ENCODE measurements at places on chromosomes 5 and 9. TPM values are rescaled to one million over a fixed set of nuclear protein-coding genes. Genes with fewer than 3 reads are reported as not detected.

GRCh38 chr5:143968071-143968878 is 156.3 kb downstream of the HMHB1 start:
- no peak for DNase-seq

DNA sequence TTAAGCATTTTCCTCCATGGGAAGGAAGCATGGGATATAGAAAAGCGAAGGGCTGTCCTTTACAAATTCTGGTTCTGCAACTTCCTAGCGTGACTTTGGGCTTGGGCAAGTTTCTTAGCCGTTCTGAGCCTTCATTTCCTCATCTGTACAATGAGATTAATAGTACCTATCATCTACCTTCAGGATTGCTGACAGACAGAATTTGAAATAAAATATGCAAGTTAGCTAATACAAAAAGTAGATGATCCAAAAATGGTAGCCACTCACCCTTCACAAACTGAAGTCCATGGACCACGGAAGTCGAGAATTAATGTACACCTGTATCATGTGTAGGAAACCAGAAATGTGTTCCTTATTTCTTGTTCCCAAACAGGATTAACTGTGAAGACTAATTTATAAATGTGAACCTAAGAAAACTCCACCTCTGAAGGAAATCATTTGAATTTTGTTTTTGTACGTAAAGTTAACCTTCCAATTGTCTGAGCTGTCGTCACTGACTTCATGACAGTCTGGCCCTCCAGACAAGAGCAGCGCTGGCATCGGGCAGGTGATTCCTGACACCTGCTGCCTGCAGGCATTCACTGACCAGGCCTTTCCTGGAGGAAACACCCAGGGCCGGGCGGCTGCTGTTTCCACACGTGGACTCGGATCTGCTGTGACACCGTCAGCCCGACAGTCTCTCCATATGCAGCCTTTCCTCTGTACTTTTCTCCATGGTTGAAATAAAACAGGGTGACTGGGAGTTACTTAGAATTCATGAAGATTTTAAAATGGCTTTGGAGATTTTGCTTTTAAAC is 63.4 kb downstream of the PSMB7 start:
- no peak for DNase-seq

GRCh38 chr5:147735621-147736125 is 46.9 kb downstream of the JAKMIP2 start:
- no peak for DNase-seq

The RALGPS1 gene
- 19.5 TPM for total RNA-seq

The SAXO1 gene
- total RNA-seq = not detected

The PBX3 gene
- 97.5 TPM for total RNA-seq

All from right cardiac atrium (tissue), 5 donors.